Hindlimb muscle (tissue), 1 donor: ENCODE measurements at places on chromosomes 3 and 15. TPM values are rescaled to one million over a fixed set of nuclear protein-coding genes. Genes with fewer than 3 reads are reported as not detected.

The HGD gene
- polyA plus RNA-seq, result 0.37 TPM

The CCR4 gene
- polyA plus RNA-seq, result 0.08 TPM

The TMEM207 gene
- not detected for polyA plus RNA-seq

DNA sequence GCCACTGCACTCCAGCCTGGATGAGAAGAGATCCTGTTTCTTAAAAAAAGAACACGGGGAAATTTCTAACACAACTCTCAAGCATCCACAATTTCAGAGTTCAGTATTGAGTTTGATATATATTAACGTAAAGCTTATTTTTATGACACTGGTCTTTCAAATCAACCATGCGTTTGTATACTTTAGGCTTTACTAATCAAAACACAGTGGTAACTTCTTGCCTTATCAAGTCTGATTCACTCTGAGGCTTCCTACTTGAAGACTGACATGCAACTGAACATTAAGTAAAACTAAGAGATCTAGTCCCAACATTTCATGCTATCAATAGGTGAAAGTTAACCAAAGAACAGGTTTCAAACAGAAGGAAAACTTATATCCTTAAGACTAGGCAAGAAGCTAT, 46.7 kb downstream of the PRTG start:
- no peak for DNase-seq

DNA sequence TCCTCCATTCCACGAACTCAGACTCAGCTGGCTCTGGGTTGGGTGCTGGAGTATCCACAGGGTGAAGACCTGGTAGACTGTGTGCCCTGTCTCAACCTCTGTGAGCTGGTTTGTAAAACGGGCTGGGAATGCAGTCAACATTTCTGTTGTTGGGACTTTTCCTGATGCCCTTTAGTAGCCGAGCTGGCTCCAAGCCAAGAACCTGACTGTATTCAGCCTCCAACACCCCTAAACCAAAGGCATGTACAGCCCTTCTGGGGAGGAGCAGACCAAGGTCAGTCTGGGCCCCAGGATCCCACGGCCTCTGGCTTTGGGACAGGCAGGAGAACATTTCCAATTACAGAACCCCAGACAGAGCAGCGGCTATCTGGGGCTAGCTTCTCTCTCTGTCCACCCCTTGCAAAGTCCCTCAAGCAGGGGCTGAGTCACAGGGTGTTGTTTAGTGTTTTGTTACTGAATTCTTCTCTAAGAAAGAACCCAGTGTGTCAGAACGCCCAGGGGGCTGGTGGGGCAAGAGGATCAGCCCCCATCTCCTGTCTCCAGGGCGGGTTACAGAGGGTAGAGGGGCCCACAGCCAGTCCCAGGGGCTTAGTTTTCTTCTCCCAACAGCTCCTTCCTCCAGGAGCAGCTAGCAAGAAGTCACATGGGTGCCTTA, 56.8 kb upstream of the SLC6A6 start:
- DNase-seq, result no peak

DNA sequence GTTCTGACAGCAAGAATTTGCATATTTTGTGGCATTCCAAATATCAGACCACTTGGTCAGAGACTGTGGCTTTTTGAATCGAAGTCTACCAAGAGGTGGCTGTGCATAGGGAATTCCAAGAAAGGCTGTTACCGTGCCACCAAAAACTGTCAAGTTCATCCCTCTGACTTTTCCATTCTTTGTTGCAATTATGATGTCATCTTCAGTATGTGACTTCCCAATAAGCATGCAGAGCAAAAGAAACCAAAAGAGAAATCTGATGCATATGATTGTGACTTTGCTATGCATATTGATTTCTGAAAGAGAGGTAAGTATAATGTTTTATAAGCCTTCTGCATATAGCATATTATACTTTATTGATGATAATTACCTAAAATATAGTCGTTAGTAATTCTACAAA, 6.5 kb downstream of the BCHE start:
- no peak for DNase-seq
